ENCODE measurements at places on chromosomes 6 and 20.

GRCh38 chr20:50152394-50153152, 950 bp downstream of the PEDS1 start:
- no peak for DNase-seq

DNA sequence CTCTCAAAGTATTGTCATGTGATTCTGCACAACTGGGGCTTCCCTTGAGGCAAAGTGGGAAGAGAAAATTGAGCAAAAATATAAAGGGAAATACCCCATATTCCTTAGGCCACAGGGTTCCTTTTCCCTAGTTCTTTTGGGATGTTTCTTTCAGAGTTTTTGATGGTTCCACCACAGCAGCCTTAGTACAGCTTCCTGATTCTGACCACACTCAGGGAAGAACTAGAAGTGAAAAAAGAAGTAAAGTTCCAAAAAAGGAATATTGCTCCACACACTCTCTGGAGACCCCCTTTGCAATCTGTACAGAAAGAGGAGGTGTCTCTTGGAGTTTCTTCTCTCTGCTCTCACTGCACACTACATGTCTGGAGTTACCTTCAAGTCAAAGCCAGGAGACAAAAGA, 27.9 kb upstream of the HLA-DQA2 start:
- no peak for DNase-seq

DNA sequence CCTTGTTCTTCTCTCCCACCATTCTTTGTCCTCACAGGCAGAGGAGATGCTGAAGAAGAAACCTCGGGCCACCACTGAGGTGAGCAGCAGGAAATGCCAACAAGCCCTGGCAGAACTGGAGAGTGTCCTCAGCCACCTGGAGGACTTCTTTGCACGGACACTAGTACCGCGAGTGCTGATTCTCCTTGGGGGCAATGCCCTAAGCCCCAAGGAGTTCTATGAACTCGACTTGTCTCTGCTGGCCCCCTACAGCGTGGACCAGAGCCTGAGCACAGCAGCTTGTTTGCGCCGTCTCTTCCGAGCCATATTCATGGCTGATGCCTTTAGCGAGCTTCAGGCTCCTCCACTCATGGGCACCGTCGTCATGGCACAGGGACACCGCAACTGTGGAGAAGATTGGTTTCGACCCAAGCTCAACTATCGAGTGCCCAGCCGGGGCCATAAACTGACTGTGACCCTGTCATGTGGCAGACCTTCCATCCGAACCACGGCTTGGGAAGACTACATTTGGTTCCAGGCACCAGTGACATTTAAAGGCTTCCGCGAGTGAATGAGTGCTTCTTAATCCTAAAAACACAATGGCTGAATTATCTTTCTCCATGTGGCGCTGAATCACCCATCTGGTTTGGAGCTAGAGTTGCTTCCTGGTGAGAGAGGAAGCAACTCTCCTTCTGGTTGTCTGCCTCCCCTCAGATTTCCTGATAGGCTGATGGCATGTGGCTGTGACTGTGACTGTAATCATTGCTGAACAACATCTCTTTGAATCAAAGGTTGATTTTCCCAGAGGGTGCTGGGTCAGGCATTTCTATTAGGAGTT, 4.6 kb downstream of the MAD2L1BP start:
- DNase-seq = no peak

DNA sequence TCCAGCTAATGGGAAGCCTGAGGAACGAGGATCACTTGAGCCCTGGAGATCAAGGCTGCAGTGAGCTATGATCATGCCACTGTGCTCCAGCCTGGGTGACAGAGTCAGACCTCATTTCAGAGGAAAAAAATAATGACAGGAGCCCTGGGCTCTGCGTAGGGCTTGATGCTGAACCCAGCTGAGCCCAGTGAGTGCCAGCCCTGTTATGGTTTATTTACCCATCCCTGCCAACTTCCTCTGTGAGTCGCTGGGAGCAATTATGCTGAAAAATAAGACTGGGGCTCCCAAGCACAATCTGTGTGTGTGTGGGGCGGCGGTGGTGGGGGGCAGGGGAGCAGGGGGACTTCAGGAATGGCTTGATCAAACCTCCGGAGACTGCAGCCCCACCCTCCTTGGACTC, 75.9 kb upstream of the PMEPA1 start:
- DNase-seq = no peak

DNA sequence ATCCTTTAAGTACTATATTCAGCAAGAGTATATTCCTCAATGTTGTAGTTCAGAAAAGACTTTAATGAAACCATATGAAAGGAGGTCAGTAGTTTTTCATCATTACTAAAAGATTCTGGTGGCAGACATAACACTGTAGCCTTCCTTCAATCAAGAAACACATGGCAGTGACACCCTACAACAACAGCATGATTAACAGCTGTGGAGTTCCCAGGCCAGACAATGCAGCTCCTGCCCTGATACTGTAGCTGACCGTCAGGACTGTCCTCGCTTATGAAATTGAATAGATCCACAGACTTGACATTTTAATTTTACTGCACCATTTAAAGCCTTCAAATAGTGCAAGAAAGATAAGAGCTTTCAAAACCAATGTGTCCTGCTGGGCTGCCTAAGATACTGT, 43.6 kb downstream of the USP45 start:
- DNase-seq = no peak

DNA sequence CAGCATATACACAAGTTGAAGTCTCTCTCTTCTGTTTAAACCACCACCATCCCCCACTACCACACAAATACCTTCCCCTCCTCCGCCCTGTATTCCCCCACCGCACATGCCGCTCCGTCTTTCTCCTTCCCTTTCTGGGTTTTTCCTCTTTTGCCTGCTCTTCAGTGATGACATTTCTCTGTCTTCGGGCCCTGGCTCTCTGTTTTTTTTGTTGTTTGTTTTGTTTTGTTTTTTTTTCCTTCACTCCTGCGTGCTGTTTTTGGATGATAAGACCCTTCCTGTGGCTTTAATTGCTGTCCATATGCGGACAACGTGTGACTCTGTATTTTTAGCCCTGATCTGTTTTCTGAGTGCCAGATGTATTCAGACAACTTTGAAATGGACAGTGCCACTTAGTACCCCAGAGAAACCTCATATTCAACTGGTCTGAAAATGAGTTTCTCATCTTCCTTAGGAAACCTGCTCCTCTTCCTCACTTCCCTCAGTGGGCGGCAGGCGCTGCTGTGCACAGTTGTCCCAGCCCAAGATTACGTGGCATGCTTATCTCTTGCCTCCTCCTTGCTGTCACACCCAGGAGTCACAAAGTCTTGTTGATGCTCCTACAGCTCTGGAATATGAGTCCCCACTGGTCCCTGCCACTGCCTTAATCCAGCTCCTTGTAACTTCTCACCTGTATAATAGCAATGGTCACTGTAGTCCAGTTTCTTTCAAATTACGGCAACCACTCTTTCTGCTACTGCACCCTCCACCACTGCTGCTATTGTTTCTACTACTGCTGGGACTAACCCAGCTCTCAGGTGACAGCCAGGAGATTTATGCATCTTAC, 8.2 kb downstream of the PPP1R14C start:
- no peak for DNase-seq

GRCh38 chr6:130034378-130035146, 16.2 kb downstream of the L3MBTL3 start:
- DNase-seq = no peak

DNA sequence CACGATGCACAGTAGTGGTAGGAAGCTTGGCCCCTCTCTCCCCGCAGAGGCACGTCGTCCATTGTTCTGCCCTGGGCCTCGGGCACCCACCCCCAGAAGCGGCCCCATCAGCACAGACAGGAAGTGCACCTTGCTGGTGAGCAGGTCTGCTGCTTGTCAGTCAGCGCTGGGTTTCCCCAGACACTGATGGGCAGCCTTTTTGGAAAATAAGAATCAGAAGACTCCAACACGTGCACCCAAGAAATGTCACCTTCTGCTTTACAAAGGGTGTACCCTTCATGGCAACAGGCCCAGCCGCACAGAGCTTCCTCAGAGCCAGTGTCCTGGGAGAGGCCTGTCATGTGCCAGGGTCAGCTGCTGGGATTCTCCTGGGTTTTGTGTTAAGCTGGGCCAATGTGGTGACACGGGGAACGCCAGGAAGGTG, 34.7 kb upstream of the IRF4 start:
- DNase-seq = no peak

DNA sequence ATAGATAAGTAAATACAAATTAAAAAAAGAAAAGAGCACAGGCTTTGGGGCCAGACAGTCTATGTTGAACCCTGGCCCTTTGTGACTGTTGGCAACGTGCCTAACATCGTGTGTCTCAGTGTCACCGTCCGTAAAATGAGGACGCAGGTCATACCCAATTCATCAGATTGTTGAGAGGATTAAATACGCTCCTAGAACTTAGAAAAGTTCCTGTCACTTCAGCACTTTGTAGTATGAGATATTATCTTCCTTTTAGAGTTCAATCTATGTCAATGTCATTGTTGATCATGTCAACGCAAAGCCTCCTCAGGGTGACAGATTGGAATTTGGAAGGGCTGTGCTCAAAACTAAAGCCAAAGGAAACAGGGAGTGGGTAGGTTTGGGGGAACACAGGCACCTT, 21.7 kb downstream of the SERPINB1 start:
- no peak for DNase-seq

DNA sequence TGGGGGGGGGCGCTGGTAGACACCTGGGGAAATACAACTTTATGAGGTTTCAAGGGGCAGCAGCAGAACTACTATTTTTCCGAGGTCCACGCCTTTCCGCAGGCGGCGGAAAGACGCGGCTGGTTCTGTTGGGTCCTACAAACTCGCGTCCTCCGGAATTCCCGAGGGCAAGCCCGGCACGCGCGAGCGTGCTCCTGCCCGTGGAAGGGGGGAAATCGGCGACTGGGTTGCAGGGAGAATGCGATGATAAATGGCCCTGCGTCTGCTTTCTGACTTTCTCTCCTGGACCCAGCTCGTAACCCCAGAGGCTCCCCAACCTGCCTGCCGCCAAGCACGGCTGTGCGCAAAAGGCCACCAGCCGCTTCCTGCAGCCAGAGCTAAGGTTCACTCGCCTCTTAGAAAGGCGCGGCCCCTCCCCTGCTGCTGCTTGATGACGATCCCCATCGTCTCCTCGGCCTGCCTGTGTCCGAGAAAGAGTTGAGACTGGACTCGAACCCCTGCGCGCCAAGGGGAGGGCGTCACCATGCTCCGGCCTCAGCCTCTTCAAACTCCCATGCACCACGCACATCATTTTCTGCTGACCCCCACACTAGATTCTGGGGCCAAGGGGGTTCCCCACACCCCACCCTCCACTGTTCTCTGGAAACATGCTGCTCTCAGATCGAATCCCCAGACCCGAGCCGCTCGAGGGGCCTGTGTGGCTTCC, 6.7 kb downstream of the FOXA2 start:
- no peak for DNase-seq

GRCh38 chr20:32762754-32763201, 593 bp downstream of the DNMT3B start:
- DNase-seq = no peak

GRCh38 chr6:35683267-35683666, 5.4 kb downstream of the FKBP5 start:
- DNase-seq = no peak

Measured in activated gamma-delta T cell (primary cell).